ENCODE measurements at places on chromosomes 3 and 15.

- DNase-seq, result no peak
Observed at GRCh38 chr3:120683213-120683612, 1.2 kb upstream of the HGD start.

GRCh38 chr15:35690698-35691116 lies 144.7 kb upstream of the DPH6 start:
- DNase-seq, result no peak

DNA sequence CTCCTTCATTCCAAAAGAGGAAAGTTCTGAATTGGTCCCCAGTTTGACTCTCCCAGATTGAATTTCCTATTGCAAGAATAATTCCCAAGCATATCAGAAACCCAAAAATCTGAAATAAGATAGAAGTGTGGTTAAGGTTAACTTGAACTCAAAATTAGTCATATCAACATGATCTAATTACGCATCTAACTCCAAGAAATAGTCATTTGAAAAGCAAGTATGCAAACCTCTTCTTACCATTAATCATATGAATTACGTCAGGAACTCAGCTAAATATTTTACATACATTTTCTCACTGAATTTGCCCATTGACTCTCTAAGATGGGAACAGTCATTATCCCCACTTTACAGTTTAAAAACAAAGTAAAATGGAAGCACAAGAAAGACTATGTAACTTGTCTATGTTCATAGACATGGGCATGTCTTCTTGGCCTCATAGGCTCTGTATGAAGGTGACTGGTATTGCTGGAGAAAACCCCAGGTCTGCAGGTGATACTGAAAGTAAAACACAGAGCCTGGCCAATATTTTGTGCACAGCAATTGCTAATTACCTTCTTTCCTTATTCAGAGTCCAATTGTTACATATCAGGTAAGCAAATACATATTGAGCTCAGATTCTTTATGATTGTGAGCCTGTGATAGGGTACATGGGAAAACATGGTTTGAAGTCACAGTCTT lies 139.2 kb downstream of the ATP8B4 start:
- DNase-seq, result no peak

DNA sequence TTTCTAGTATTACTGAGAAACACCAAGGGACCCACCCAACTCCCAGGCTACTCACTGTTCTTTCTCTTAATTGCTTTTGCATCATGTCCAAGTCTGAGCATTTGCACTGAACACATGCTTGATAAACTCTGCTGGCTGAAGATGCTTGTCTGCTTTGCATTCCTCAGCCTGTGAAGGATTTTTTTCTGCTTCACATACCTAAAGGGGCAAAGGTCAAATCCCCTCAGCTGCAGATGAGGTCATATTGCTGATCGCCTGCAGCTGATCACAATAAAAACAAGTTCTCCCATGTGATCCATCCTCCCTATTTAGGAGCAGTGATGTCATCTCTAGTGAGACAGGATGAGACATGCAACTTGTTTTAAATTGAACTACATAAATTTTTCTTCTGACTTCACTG lies 84.6 kb upstream of the DCBLD2 start:
- DNase-seq, result peak; percentile 71

DNA sequence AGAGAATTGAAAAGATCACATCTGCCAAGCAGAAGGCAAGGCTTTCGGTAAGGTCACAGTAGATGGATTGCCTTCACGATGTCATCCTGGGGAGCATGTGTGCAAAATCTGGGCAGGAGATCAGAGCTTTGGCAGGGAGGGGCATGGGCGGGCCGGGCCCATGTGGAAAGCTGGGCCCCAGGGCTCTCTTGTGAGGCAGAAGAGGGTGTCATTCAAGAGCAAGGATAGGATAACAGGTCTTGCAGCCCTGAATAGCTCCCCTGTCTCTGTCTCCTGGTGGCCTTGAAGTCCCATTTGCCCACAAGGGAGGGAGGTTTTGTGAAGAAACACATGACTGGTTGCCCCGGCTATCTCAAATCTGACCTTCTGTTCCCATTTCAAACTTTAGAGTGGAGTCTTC lies 172.0 kb downstream of the OPA1 start:
- no peak for DNase-seq

- no peak for DNase-seq
Observed at GRCh38 chr3:158050461-158050860, 55.8 kb downstream of the SHOX2 start.

DNA sequence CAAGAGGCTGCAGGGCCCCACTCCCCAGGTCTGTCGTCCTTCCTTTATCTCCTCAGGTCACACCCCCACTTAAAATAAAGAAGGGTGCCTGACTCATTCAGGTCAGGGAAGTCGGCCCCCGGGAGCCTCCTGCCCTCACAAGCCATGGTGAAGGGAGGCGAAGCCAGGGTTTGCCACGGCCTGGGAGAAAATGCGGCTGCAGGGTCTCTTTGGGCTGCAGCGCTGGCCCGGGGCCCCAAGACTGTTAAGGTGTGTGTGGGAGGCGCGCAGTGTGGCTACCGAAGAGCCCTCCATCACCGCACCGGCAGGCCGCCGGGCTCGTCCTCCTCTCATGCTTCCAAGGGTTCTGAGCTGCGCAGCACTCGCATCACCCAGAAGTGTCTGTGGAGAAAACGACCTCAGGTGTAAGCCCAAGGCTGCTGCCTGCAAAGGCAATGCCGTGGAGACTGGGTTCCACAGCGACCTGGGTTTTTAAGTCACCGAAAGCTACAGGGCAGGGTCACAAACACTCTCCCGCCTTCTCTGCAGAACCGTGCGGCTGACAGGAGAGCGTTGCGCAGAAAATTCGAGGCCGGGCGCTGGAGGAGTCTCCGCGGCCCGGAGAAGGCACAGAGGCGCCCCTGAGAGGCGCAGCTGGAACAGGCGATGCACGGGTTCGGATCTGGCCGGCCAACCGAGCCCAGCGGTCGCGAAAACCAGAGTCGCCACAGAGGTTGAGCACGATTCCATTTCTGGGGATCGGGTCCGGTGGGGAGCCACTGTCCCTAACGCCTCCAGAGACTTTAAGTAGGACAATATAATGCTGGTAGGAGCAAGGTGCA lies 8.7 kb downstream of the FOXL2 start:
- DNase-seq, result no peak

DNA sequence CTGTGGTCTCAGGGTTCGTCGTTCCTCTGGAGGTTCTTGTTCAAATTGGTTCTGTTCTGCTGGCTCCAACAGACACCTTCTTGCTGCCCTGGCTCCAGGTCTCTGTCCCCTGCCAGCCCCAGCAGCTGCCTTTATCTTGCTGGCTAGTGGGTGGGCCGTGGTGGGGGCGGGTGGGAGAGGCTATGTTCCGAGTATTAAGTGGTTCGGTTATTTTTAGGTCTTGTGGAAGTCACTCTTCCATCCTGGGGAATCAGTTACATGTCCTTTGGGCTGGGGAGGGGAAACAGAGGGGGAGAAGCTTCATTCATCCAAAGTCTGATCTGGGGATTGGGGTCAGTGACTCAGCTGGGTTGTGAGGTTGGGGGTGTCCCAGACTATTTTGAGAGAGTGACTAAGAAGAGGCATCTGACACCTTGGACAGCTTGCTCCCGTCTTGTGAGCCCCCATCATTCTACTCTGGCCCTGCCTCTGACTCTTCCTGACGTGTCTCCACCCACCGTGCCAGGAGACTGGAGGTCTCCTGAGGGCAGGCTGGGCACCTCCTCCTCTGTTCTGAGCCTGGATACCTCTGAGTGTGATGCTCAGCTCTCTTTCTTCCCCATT lies at the start of gene XIRP1:
Gene XIRP1 (minus strand): TSS at position 106 of the 603 bp plus-strand sequence. CDS start 3,150 bp downstream, outside the sequence.
- no peak for DNase-seq

DNA sequence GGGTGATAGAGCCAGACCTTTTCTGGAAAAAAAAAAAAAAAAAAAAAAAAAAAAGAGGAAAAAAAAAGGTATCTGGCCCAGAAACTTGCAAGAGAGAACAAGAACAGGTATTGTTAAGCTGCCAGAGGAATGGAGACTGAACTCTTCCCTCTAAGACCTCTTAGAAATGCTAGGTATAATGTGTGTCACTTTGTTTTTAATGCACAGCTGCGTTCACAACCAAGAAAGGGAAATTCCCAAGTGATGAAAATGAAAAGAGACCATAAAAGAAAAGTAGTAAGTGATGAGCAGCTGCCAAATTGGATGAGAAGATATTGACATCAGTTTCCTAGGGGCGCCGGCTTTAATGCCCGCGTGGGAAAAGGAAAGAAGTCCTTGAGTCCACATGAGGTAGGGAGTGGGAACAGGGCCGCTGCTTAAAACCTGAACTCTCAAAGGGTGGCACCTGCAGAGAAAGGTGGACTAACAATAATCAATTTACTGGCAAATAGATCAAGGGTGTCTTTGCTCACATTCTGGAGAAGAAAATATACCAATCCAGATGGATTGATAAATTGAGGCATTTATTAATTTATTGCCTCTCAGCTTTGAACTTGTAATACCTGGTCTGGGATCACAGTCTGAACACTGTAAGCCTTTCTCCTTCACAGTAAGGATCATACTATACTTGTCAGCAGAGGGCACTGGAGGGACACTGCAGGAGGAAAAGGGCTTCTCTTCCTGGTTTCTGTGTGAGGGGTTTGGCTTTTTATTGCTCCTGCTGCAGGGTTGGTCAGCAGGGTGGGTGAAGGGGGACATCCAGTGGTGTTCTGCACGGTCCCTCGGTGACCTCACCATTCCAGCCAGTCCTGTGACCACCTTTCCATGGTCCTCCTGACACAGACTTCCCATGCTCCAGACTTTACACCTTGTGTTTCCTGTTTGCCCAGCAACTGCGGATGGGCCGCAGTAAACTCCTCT lies 131.6 kb downstream of the AQP9 start:
- no peak for DNase-seq
